ENCODE measurements at places on chromosomes 5 and 9. TPM values are rescaled to one million over a fixed set of nuclear protein-coding genes. Genes with fewer than 3 reads are reported as not detected.

DNA sequence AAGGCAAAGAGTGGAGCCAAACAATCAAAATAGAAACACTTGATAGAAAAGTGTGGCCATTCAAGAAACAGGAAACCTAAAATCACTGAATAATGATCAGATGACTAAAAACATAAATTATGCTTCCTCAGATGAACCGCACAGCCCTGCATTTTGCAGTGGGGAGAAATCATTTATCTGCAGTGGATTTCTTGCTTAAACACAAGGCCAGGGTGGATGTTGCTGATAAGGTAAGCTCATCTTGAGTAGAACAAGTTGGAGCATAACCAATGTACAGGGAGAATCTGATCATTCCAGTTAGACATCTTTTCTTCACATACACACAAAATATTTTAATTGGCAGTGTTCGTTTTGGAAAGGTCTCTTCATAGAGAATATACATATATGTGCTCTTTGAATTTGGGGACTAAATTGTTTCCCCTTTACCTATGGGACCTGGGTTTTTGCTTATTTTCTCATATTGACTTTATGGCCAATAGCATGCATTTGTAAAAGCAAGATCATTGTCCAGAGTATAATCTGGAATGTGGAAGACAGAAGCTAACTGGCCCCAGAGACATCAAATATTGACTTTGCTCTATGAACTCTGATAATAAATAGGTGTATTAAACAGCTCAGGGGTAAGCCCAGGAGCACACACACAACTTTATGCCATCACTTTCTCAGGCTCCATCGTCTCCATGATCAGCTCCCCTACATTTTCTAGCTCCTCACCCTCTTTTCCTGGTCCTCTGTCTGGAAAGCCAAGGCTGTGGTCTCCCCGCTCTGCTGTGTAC is 9.1 kb downstream of the ANKDD1B start:
- DNase-seq = no peak

- peak; percentile 57 for DNase-seq
These were observed 3.0 kb upstream of the DNAJB5 start for GRCh38 chr9:34986540-34987047.

DNA sequence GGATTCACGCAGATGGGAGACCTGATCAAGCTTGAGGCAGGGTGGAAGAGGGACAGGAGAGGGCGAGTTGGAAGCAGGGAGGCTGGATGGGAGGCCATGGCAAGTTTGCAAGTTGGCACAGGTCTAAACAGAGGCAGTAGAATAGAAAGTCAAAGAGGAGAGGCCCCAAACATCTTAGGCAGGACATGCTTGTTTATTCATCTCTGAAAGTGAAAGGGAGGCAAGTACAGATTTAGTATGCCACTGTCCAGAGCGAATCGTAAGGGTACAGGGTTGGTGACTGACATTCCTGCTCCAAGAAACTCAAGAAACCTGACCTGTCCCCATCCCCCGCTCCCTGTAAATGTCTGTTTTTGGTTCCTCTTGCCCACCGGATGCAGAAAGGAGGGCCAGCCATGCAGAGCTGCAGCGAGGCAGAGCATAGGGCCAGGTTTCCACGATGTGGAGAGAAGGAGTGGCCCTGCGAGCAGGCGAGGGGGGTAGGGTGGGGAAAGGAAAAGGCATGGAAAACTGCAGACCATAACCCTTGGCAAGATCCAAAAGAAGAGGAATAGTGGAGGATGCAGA is 96.2 kb upstream of the BOD1 start:
- no peak for DNase-seq

PCA3 gene
- total RNA-seq = not detected

GRCh38 chr5:42666869-42667268 is 89.7 kb upstream of the CCDC152 start:
- no peak for DNase-seq

MTMR12 gene
- total RNA-seq = 33.3 TPM

- no peak for DNase-seq
These were observed 116.8 kb downstream of the MACIR start for GRCh38 chr5:103375350-103375749.

- DNase-seq = no peak
These were observed 13.9 kb downstream of the ZCCHC9 start for GRCh38 chr5:81315336-81315735.

DNA sequence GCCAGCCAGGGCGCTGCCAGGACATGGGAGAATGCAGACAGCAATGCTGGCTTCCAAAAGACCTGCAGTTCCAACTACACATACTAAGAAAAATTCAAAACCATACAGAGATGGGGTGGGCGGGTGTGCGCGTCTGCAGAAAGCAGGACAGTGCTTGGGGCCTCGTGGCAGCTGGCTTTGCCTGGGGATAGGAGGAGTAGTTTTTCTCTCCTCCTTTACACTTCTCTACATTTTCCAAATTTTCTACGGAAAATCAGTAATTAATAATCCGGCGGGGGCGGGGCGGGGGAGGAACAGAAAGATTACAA is 43.6 kb upstream of the SARDH start:
- DNase-seq = peak; percentile 26

DNA sequence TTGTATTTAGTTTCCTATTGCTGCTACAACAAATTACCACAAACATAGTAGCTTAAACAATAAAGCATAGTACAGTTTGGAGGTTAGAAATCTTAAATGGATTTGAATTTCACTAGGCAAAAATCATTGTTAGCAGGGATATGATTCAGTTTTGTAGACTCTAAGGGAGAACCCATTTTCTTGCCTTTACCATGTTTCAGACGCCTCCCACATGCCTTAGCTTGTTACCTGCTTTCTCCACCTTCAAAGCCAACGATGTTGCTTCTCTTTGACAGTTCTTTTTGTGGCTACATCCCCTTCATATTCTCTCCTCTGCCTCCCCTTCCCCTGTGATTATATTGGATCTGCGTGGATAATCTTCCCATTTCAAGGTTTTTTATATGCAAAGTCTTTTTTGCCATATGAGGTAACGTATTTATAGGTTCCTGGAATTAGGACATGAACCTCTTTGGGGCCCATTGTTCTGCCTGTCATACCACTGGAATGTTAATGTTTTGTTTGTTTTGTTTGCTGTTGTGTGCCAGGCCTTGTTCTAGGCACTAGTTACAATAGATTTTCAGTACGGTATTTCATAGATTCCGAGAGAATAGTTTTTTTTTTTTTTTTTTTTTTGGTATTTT is 54.1 kb downstream of the UHRF2 start:
- no peak for DNase-seq

DNA sequence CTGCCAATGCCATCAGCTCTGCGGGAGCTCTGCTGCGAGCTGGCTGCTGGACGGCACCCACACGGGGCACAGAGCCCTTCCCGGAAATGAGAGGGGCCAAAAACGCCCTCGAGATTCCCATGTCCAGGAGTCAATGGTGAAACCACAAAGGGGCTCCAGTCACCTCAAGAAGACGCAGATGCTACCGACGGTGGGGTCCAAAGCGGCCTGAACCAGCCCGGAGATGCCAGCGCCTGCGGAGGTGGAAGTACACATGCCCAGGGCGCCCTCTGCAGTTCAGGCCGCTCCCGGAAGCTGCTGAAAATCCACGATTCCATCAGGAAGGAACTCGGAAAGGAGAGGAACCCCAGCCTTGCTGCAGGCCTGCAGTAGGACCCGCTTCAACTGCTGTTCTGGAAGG is 82.4 kb upstream of the SELENOP start:
- DNase-seq = peak; percentile 92

DNA sequence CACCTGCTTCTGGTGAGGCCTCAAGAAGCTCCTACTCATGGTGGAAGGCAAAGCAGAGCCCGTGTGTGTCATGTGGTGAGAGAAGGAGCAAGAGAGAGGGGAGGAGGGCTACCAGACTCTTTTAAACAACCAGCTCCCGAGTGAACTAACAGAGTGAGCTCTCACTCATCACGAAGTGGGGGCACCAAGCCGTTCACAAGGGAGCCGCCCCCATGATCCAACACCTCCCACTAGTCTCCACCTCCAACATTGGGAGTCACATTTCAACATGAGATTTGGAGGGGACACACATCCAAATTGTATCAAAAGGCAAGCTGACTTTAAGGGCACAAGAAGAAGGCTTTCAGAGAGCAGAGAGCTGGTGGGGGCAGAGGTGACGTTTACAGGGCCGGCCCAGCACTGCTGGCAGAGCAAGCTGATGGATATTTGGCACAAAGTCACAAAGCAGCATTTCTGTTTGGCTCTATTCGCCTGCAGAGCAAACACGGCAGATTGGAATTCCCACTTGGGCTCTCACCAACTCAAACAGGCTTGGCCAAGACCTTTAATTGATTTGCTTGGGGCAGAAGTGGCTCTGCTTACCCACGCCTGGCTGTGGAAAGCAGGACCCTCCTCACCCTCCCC is 20.0 kb downstream of the PITX1 start:
- DNase-seq = peak; percentile 31

- no peak for DNase-seq
These were observed 393.4 kb upstream of the ST8SIA4 start for GRCh38 chr5:101296477-101296876.

DNA sequence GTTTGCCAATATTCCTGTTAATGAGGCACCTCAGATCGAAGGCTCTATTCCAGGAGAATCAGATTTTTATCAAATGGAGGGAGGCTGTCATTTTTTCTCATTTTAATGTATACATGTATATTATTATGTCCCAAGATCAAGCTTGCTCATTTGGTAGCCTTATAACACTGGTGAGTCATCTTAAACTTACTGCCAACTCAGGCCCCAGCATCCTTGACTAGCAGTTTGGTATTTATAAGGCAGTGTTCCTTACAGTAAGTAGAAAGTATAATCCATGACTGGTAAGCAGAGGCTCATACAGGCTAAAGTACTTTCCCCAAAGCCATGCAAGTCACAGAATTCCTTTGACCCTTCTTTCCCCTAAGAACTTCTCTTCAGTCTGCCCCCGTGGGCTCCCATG is 90.7 kb upstream of the NR3C1 start:
- DNase-seq = no peak

DMGDH gene
- 4.7 TPM for total RNA-seq

EIF4E1B gene
- 2.2 TPM for total RNA-seq

DNA sequence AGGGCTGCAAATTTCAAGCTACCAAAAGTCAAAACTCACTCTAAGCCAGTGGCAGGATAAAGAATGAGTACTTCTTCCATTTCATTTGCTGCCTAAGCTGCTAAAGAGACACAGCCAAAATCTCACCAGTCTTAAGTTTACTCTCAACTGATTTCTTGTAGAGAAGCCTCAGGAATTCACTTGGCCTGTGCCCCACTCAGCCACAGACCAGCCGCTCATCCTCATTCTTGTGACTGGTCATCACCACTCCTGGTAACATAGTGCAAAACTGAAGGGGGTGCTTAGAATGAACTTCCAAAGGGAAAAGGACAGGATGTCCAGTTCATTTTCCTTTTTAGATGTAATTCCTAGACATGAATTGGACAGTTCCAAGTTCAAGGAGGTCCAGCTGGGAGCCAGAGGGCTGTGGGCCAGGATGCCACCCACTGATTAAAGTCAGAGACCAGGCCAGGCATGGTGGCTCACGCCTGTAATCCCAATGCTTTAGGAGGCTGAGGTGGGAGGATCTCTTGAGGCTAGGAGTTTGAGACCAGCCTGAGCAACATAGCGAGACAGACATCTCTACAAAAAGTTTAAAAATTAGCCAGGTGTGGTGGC is 72.7 kb upstream of the RANBP3L start:
- DNase-seq = no peak

DNA sequence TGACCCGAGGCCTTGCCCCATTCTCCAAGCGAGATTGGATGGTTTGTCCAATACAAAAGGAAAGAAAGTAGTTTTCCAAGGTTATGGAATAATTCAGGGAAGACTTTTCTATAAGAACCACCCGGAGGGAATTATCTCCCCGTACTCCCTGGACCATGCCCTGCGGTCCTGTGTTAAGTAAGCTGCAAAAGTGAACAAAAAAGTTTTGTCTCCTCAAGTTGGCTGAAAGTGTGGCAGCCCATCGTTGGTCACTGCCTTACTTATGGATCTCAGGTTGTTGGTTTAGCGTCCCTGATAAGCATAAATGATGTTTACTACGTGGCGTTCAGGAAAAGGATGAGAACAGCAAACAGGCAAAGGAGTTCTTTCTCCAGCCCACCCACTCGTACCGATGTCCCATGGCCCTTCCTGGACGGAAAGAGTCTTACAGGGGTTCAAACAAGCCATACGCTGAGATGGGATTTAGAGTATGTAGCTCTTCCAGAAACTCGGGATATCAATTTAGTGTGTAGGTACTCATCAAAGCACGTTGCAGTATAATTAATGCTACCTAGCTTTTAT is 413 bp upstream of the AUH start:
- DNase-seq = no peak

- DNase-seq = peak; percentile 67
These were observed 84.7 kb downstream of the HSD17B3 start for GRCh38 chr9:96217294-96217707.

Measured in endodermal cell (in vitro differentiated cells).